SK-N-DZ (cell line): ENCODE measurements at places on chromosomes 12 and 14.

DNA sequence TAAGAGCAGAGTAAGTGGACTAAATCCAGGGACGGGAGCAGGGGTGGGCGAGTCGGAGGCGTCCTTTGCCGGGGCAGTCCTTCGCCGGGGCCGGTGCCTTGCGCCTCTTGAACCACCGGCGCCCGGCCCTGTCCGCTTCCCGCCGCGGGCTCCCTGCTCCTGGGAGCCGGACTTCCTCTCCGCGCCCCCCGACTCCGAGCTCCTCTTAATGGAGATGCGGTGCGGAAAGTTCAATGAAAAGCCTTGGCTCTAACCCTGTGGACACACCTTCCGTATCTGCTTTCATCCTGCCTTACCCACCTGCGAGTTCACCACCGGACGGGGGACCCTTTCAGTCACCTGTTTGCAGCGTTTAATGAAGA is 412 bp downstream of the FGFR1OP2 start:
- no peak for DNase-seq

GRCh38 chr12:87120440-87120839 is 864.2 kb upstream of the MGAT4C start:
- no peak for DNase-seq

GRCh38 chr12:14654416-14654815 is 42.0 kb downstream of the GUCY2C start:
- no peak for DNase-seq

DNA sequence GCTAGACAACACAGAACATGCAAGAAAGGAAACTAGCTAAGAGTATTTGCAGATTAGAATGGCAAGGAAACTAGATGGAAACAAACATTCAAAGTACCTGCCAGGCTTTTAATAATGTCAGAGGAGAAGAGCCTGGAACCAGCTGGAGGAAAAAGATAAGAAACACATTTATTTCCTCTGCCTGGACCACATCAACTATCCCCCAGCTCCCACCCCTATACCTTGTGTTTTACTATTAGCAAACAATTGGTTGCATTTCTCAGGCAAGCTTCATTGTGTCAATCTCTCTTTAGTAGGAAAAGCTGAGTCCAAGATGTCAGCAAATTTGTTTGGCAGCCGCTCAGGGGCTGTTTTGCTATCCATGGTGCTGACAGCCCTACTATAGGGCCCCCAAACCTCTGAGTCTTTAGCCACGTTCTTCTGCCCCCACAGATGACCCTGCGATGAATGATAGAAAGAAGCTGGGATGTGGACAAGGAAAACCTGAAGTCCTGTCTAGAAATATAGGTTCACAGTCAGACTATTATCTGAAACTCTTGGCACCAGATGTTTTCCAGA is 11.6 kb upstream of the SYNDIG1L start:
- DNase-seq: no peak

- no peak for DNase-seq
These were observed 69.9 kb downstream of the TGFB3 start for GRCh38 chr14:75911883-75912282.

DNA sequence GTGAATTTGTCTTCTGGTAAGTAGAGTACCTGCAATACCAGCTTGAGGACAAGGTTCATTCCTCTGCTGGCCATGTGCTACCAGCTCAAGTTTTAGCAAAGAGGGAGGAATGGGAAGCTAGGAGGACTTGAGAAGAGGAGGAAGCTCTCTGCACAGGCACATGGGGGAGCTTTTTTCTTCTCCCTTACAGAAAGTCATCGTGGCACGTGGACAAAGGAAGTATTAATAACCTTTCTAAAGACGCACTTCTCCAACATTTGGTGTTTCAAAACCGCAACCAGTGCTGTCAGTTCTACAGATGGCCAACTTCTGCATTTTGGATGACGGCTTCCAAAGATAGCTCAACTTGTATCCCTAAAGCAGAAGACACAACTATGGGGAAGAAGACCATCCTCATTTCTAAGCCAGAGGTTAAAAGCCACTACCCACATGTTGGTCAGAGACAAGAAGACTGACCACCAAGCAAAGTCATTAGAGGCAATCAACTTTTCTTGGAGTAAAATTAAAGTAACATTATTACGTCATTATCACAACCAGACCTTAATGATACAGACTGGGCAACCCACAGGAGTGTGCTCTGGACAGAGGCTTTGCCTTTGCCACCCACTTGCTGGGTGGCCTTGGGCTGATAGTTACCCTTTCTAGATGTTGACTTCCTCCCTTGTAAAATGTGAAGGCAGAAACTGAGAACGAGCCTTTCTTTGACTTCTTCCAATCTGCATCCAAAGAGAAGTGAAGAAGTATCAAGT is 12.3 kb upstream of the TMED10 start:
- no peak for DNase-seq

GRCh38 chr14:96811265-96811664 is 14.1 kb downstream of the VRK1 start:
- no peak for DNase-seq

GRCh38 chr12:121637231-121637914 is 11.0 kb downstream of the ORAI1 start:
- no peak for DNase-seq

- peak; percentile 89 for DNase-seq
These were observed 149.8 kb upstream of the GZMB start for GRCh38 chr14:24783791-24784190.

DNA sequence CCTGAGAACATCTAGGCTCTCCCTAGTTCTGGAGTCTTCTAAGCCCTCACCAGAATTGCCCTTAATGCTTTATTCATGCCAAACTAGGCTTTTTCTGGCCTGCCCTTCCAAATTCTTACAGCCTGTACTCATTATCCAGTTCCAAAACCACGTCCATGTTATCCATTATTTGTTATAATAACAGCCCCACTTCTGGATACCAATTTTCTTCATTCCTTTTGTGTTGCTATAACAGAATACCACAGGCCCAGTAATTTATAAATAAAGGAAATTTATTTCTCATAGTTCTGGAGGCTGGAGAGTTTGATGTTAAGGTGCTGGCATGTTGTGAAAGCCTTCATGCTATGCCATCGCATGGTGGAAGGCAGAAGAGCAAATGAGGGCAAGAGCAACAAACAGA is 68.0 kb upstream of the AMIGO2 start:
- DNase-seq: no peak
